ENCODE measurements at places on chromosomes 13 and 19. TPM values are rescaled to one million over a fixed set of nuclear protein-coding genes. Genes with fewer than 3 reads are reported as not detected.

The TMEM86B gene
- 2.9 TPM for total RNA-seq

The TPTE2 gene
- not detected for total RNA-seq

The C19orf85 gene
- not detected for total RNA-seq

The GNG7 gene
- total RNA-seq, result 6.9 TPM

GRCh38 chr13:106918557-106918860 is 350.6 kb upstream of the ARGLU1 start:
- no peak for DNase-seq

- DNase-seq, result no peak
These were observed 74.1 kb upstream of the UQCRFS1 start for GRCh38 chr19:29287061-29287460.

DNA sequence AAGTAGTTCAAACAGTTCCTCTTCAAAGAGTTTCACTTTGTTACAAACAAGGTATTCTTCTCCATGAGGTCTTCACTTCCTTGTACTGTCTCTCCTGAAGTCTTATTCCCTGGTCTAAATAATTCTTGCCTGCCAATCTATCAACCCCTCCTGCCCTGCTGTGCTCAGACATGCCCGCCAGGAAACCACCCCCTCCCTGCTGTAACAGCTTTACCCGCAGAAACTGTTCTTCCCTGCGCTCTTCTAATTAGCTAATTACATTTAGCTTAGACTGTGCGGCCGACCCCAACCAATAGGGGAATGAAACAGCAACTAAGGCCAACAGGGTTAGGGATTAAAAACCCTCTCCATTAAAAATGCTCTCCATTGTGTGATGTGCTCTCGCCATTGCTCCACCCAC is 46.7 kb downstream of the ZNF846 start:
- no peak for DNase-seq

GRCh38 chr13:48009284-48009683 is 8.2 kb upstream of the SUCLA2 start:
- DNase-seq, result no peak

DNA sequence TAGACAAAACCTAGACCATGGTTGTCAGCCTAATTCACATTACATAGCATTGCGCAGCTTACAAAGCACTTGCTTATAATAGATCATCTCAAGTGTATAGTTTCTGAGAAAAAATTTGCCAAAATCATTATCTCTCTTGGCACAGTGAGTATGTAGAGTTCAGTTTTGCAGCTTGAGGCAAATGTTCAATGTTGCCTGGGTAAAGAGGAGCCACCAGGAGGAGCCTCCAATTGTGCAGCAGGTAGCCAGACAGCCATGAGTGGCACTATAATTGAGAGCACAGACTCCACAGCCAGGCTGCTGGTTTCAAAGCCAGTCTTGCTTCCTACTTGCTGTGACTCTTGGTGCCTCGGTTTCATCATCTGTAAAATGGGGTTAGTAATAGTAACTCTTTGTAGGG is 24.0 kb upstream of the OLFM4 start:
- no peak for DNase-seq
